Fibroblast of skin of back (primary cell): ENCODE measurements at places on chromosomes 4 and X.
A peak's percentile ranks its signal among the peaks of the same experiment; 100 is the strongest.

DNA sequence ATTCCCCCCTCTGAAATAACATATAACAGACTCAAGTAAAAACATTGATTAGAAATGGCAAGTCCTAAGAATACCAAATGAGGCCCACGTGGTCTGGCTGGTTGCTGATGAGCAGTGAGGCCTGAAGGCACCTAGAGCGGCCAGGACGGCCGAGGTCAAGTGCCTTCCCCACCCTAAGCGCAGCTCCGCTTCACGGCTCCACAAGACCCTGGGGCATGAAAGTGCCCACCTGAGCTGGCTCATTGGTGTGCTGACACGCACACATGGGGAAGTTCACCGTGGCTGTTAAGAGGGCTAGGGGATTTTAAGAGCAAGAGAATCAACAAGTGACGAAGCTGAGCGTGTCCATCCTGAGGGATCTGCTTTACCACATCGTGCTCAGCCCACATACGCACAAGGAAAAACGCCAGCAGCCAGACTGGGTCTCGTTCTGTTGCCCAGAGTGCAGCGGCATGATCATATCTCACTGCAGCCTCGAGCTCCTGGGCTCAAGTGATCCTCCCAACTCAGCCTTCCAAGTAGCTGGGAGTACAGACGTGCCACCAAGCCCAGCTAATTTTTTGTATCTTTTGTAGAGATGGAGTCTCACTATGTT is 22.4 kb downstream of the DCTD start:
- DNase-seq = no peak

GRCh38 chr4:129403848-129404247 is 307.9 kb downstream of the C4orf33 start:
- DNase-seq = no peak

GRCh38 chr4:6184169-6184568 is 16.2 kb downstream of the JAKMIP1 start:
- DNase-seq = no peak

DNA sequence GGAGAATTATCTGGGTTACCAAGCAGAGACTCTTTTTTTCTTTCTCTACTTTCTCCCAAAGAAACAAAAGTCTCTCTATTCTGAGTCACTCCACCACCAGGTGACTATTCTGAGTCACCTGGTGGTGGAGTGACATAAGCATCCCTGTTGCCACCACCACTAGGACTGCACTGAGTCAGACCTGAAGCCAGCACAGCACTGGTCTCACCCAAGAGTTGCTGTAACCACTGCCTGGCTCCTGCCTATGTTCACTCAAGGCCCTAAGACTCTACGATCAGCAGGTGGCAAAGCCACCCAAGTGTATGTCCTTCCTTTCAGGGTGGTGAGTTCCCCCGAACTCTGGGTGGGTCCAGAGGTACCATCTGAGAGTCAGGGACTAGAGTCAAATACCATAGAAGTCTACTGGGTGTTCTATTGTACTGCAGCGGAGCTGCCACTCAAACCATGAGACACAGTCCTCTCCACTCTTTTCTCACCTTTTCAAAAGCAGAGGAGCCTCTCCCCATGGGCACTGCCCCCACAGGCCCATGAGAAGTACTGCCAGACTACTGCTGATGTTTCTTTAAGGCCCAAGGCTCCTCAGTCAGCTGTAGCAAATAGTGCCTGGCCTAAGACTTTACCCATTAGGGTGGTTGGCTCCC is 209.6 kb upstream of the IRS4 start:
- no peak for DNase-seq

DNA sequence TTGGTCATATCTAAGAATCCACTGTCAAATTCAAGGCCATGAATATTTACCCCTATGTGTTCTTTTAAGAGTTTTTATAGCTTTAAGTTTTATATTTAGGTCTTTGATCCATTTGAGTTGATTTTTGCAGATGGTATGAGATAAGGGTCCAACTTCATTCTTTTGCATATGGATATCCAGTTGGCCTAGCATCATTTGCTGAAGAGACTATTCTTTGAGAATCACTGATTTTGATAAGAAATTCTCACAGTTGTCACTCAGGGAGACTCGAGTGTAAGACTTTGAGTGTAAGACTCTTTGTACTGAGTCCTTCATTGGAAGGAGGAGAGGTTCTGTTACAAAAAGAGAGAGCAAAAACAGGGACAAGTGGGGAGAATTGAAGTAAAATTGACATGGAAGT is 74.8 kb downstream of the CBLL2 start:
- no peak for DNase-seq

- no peak for DNase-seq
Observed at GRCh38 chr4:132513491-132513890, 635.6 kb upstream of the PCDH10 start.

DNA sequence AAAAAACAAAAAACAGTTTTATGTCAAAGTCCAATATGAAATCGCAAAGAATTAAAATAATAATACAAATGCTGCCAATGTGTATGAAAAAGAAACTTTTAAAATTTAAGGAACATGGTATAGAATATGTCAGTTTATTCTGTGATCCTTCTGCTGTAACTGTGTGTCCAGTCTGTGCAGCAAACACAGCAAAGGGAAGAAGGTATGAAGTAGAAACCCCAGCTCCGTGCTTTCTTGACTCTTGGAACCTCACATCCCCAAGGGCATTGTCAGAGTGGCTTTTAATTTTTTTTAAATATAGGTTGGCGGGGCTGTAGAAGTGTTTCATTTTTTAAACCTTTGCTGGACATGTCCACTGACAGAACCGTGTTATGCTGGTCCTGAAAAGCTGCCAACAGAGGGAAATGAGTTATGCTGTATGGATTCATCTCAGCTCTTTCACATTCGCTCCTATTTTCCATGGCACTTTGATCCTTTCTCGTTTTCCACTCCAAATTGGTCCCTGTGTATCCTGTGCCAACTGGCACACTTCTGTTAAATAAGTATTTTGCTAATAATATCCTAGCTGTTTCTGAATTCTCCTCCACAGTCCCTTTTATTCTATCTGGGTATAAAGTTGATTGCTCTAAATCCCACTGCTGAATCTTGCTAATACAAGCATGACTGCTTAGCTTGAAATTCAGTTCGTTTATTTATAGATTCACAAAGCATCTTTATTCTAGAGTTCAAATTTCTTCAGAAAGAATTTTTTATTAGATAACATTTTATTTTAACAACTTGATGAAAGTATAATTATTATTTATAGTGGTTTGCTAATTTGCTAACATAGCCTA is 127.0 kb upstream of the DDIT4L start:
- no peak for DNase-seq

DNA sequence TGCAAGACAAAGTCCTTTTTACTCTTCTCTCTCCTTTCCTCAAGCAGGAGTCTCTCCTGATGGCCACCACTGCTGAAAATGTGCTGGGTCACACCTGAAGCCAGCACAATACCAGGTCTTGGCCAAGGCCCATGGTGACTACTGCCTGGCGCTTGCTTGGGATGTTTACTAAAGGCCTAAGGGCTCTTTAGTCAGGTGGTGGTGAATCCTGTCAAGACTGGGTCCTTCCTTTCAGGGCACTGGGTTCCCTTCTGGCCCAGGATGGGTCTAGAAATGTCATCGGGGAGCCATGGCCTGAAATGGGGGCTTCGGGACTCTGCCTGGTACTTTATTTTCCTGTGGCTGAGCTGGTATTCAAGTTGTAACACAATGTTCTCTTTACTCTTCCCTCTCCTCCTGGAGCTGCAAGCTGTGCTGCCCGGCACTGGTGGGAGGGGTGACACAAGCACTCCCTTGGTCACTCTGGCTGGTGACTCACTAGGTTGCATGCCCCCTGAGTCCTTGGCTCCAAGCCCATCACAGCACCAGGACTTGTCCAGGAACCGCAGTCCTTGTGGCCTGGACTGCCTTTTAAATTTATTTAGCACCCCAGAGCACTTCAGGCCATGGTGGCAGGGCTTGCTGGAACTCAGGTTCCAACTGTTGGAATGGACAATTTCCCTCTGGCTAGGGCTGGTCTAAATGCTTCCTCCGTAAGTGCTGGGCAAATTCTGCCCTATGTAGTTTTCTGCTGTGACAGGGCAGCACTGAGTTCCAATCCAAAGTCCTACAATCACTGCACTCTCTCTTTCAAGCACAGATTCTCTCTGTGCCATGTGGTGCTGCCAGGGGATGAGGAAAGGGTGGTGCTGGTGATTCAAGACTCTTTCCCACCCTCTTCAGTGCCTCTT is 11.3 kb downstream of the ARL13A start:
- peak; percentile 52 for DNase-seq

DNA sequence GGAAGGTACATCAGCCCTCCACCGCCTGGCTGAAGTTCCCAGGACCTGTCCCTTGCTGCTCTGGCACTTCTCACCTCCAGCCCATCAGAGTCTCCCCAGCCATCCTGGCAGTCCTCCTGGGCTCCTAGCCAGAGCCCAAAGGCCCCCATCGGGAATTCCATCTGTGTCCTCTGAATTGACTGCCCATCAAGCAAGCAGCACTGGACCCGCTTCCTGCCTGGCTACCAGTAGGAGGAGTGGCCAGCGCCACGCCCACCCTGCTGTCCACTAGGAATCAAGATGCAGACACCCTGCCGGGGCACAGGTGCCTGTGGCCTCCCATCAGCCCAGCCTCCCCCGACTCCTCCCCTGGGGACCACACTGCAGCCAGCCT is 47.2 kb downstream of the C4orf50 start:
- DNase-seq = no peak

DNA sequence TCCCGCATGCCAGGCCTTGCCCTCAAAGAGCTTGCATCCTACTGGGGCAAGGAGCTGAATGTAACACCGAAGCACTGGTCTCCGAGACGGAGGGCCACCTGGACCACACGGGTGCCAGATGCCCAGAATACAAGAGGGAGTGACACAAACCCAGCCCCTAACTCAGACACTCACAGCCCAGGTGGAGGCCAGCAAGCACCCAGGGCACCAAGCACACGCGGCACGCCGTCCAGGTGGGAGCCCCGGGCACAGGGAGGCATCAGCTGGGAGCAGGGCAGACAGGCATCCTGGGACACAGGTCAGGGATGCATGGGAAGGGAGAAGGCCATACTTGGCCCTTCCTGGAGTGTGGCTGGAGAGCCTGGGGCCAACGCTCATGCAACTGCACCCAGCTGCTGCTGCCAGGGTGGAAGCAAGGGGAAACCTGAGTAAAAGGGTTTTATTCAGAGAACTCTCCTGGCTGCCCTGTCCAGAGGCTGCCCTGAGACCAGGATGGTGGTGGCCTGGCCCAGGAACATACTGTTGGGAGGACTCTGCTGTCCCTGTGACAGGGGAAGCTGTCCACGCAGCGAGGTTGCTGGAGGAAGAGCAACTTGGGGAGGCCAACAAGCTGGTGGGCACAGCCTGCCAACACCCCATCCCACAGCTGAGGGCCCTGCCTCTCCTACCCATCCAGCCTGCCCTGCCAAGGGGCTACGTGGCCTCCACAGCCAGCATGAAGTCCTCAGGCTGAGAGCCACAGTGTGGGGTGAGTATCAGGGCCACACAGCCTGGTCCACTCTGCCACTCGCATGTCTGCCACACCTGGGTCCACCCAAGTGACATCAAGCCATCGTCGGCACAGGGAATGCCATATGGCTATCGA is 22.2 kb upstream of the PPP2R2C start:
- DNase-seq = no peak

GRCh38 chrX:150763810-150764209 is 70.6 kb downstream of the MTMR1 start:
- no peak for DNase-seq

DNA sequence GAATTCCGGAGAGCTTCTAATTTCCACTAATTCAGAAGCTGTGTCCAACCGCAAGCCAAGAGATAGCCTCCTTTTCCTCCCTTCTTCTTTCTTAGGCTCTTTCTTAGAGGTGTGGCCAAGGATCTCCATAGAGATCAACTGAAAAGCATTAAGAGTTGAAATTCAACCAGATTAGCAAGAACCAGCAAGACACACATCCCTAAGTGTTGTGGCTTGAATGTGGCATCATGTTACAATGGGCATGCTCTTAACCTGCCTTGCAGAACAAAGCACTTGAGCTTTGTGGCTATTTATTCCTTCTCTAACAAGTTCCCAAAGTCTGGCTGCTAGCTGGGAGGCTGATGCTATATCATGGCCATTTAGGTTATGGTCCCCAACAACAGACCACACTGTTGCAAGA is 10.4 kb downstream of the ANOS1 start:
- DNase-seq = no peak

DNA sequence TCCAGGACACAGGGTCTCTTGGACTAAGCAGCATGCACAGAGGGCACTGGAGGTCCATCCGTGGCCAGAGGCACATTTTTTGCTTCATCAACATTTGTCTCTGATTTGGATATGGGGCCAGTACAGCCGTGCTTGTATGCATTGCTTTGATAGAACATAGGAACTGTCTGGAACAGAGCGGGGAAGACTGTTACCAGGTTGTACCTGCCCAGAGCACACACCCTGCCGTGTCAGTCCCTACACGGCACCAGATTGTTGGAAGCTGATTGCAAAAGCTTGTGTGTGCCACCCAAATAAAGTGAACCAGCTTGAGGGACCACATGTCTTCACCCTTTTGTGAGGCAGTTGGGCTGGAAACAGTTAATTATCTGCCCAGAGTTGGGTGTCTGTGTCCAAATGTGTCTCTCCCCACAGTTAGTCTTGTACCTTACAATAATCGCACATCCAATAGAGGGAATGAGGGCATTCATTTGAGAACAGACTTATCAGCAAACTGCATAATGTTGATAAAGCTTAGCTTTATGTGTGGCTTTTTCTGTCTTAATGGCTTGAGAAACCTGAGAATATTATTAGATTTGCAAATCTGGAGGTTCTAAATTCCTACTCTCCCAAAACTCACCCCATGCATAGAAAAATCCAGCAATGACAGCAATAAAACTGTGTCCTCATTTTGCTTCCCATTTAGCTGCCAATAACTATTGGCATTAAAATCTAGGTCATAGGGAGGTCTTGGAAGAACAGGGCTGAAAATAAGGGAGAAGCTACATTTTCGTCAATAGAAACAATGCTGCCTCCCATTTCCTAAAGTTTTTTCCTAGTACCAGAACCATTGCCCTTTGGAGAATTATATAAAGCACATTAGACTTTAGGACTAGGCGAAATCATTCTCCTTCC is 21.2 kb downstream of the KLF3 start:
- no peak for DNase-seq

- no peak for DNase-seq
Observed at GRCh38 chr4:88802138-88802537, 104.5 kb upstream of the NAP1L5 start.

- DNase-seq = peak; percentile 2
Observed at GRCh38 chr4:17884063-17884462, 73.3 kb downstream of the NCAPG start.

DNA sequence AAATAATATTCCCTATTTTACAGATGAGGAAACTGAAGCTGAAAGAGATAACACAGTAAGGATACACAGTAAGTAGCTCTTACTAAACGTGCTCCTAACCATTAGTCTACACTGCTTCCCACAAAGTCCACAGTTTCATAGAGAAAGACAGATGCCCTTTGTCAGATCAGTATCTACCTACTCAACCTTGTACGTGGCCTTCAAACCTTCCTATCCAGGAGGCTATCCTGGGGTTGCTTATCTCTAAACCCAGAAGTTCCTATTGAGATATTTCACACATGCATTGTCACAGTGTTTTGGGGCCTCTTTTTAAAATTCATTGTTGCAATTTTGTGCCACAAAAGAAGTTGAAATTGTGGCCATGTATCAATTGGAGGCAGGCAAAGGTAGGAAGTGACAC is 208.0 kb downstream of the ENOX2 start:
- DNase-seq = no peak

GRCh38 chrX:2541603-2542002 is 40.8 kb upstream of the DHRSX start:
- DNase-seq = no peak

GRCh38 chr4:152171556-152171955 is 364.3 kb downstream of the FBXW7 start:
- DNase-seq = no peak

GRCh38 chr4:67615119-67615518 is 56.6 kb downstream of the STAP1 start:
- no peak for DNase-seq

- no peak for DNase-seq
Observed at GRCh38 chr4:18042754-18043153, 21.2 kb upstream of the LCORL start.
